A549 treated with ZK216348 at 1 μM for 4 hours (cell line): ENCODE measurements at places on chromosomes 12 and 14. TPM values are rescaled to one million over a fixed set of nuclear protein-coding genes. Genes with fewer than 3 reads are reported as not detected.

The GXYLT1 gene
- total RNA-seq: 7.2 to 16.9 TPM (median 14.7 TPM) in 5 replicates

The POLE2 gene
- 8.8 to 15.4 TPM (median 13.7 TPM) in 5 replicates for total RNA-seq

The IL22 gene
- not detected in 5 replicates for total RNA-seq

The SMIM41 gene
- total RNA-seq: not detected in 5 replicates

The MSRB3 gene
- total RNA-seq: 14.5 to 30.0 TPM (median 24.0 TPM) in 5 replicates

The GUCY2C gene
- 0.12 TPM in 1 of 5 replicates, not detected in the others for total RNA-seq

The DIO2 gene
- total RNA-seq: 3.5 to 4.2 TPM (median 3.8 TPM) in 5 replicates

The GLT8D2 gene
- total RNA-seq: 0.20 to 0.59 TPM (median 0.21 TPM) in 4 of 5 replicates, not detected in the other

The KLHL33 gene
- total RNA-seq: not detected in 5 replicates

The OTOGL gene
- not detected in 5 replicates for total RNA-seq

The RERG gene
- total RNA-seq: 0.17 to 0.44 TPM (median 0.26 TPM) in 5 replicates

The INSM2 gene
- 0.07 TPM in 1 of 5 replicates, not detected in the others for total RNA-seq

The PTPRO gene
- 0.21 TPM in 1 of 5 replicates, not detected in the others for total RNA-seq

The NTF3 gene
- total RNA-seq: not detected in 5 replicates

The KRT86 gene
- 32.5 to 48.5 TPM (median 46.2 TPM) in 5 replicates for total RNA-seq

The IFNG gene
- not detected in 5 replicates for total RNA-seq

The CYP27B1 gene
- 0.86 to 4.5 TPM (median 2.7 TPM) in 5 replicates for total RNA-seq

The SLCO1A2 gene
- 0.02 TPM in 1 of 5 replicates, not detected in the others for total RNA-seq

The KRT78 gene
- total RNA-seq: 0.24 TPM in 1 of 5 replicates, not detected in the others

The LPAR5 gene
- total RNA-seq: 0.42 to 1.1 TPM (median 0.76 TPM) in 5 replicates

The FAM90A1 gene
- 0.10 to 0.24 TPM (median 0.12 TPM) in 3 of 5 replicates, not detected in the others for total RNA-seq

The DEGS2 gene
- 0.91 to 2.0 TPM (median 1.6 TPM) in 5 replicates for total RNA-seq

The MIPOL1 gene
- total RNA-seq: 1.6 to 5.2 TPM (median 2.7 TPM) in 5 replicates

The SLC6A15 gene
- 1.5 to 5.8 TPM (median 4.1 TPM) in 5 replicates for total RNA-seq
